ENCODE measurements at places on chromosomes 6 and 20.
A peak's percentile ranks its signal among the peaks of the same experiment; 100 is the strongest.

- DNase-seq = no peak
Measured at GRCh38 chr20:49471397-49471796, 11.1 kb downstream of the KCNB1 start.

- DNase-seq = no peak
Measured at GRCh38 chr6:163751032-163751525, 336.6 kb downstream of the QKI start.

- no peak for DNase-seq
Measured at GRCh38 chr6:108596956-108597355, 36.2 kb downstream of the FOXO3 start.

- no peak for DNase-seq
Measured at GRCh38 chr6:3176562-3177355, 19.4 kb upstream of the TUBB2A start.

GRCh38 chr6:161496941-161497340 is 223.1 kb upstream of the AGPAT4 start:
- no peak for DNase-seq

DNA sequence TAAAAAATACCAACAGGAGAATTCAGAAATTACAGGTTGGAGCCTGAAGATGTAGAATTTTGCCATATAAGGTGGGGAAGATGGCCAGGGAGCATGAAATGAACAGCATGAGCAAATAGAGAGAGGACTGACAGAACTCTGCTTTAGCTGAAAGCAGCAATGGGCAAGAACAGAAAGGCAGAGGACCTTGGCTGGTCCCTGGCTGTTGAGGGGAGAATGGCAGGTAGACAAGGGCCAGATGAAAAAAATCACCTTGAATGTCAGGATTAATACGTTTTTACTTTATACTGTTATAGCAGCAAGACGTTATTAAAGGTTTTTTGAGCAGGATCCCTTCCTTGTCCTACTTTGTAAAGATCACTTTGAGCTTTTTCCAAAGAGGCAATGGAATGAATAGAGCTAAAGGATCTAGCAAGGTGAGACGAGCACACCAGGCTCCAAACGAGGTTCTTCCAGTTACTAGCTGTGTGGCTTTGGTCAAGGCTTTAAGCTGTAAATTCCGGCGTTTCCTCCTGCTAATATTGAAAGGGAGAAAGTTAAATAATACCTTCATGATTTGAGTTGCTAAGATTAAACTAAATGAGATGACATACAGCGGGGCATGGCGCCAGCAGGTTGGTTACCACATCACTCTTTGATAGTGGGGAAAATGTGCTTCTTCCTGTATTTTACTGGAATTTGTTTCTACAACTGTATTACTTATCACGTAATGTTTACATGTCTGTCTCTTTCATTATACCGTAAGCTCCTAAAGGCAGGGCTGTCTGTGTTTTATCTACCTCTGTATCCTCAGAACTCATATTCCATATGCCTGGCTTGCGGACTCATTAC is 776 bp downstream of the PPIL1 start:
- peak; percentile 30 for DNase-seq

- no peak for DNase-seq
Measured at GRCh38 chr6:10478187-10479040, 42.7 kb upstream of the GCNT2 start.

- no peak for DNase-seq
Measured at GRCh38 chr6:89400912-89401399, 11.1 kb downstream of the RRAGD start.

DNA sequence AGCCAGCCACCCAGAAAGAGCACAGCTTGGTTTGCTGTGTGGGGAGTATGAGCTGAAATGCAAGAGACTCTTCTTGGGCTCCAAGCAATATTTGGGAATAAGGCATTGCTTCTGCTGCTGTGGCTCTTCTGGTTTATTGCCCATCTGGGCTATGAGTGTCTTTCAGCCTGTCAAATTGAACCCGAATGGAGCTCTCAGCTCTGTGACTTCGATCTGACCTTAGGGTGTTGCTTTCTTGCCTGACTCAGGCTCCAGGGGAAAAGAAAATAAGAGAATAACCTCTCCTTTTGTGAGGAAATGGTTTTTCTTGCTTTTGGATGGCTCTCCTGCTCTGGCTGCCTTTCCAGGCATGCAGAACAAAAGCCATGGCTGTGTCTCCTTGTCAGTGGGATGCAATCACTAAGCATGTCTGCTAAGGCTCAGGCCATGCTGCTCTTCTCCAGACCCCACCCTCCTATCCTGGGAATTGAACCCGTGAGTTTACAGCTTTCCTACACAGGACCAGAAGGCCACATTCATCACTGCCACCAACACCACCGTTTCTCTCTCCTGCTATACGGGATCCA is 169.4 kb upstream of the JAG1 start:
- DNase-seq = no peak

DNA sequence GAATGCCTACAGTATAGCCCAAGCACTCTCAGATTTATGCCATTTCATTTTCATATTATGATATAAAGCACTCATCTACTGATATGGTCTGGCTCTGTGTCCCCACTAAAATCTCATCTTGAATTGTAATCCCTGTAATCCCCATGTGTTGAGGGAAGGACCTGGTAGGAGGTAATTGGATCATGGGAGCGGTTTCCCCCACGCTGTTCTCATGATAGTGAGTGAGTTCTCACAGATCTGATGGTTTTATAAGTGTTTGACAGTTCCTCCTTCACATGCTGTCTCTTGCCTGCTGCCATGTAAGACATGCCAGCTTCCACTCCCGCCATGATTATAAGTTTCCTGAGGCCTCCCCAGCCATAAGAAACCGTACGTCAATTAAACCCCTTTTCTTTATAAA is 171.7 kb downstream of the OTOR start:
- DNase-seq = no peak

DNA sequence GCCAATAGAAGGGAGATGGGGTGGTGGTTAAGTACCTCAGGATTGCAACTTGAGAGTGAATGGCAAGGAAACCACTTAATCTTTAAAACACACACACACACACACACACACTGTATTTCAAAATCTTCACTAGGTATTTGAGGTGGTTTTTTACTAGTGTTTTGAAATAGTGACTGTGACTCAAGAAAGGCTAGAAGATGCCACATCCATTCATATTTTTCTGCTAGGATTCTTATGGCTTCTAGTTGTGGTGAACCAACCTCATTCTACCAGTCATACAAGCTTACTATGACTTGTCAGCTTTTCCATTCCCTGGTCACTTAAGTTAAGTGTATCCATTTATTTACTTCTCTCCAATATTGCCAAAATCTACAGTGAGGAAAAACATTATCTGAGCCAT is 519.4 kb upstream of the JAG1 start:
- no peak for DNase-seq

DNA sequence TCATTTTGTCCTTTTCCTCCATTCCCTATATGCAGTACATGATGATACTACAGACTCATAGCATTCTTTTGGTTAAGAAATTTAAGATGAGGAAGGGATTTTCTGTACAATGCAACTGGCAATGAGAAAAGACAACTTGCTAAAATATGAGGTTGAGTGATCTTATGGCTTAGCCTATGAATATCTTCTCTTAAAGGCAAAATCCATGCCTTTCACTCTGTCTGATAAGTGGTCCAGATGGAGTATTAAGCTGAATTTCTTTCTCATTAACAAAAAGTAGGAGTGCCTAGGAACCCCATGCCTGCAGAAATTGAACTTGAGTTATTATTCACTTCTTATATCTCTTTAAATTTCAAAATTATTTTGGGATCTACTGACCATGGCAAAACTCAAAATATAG is 135.3 kb downstream of the GRIK2 start:
- no peak for DNase-seq

DNA sequence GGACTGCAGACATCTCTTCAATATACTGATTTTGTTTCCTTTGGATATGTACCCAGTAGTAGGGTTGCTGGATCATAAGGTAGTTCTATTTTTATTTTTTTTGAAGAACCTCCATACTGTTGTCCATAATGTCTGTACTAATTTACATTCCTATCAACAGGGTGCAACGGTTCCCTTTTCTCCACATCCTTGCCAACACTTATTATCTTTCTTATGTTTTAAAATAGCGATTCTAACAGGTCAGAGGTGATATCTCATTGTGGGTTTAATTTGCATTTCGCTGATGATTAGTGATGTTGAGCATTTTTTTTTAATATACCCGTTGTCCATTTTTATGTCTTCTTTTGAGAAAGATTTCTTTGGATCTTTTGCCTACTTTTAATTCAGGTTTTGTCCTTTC is 2.0 kb upstream of the TP53RK start:
- no peak for DNase-seq

GRCh38 chr20:50728981-50729874 is 2.2 kb upstream of the PARD6B start:
- no peak for DNase-seq

GRCh38 chr20:4300401-4300800 is 285.0 kb upstream of the RNF24 start:
- DNase-seq = no peak

DNA sequence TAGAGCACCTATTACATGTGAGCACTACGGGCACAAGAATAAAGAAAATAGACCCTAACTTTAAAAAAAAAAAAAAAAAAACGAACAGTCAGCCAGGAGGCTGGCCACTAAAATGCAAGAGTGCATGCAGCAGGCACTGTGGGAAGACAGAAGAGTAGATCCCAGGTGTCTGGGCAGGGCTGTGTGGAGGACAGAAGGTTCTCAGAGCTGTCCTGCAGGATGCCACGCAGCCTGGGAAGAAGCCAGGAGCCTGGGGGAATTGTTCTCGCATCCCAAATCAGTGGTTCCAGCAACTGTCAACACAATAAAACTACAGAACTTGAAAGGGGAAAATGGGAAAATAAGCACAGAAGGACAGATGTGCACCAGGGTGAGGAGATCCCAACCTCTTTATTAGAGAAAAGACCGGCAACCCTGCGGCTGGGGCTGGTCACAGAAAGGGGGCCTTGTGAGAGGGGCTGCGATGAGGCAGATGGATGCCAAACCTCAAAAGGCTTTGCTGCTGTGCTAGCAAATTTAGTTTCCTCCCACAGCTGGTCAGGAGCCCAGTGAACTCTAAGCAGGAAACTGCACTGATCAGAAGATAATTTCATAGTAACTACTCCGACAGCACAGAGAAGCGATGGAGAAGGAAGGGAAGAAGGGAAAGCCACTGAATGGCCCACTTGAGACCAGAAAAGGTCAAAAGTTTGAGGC is 30.9 kb downstream of the MAP3K5 start:
- DNase-seq = no peak

GRCh38 chr20:24109537-24109936 is 121.0 kb upstream of the GGTLC1 start:
- DNase-seq = no peak

DNA sequence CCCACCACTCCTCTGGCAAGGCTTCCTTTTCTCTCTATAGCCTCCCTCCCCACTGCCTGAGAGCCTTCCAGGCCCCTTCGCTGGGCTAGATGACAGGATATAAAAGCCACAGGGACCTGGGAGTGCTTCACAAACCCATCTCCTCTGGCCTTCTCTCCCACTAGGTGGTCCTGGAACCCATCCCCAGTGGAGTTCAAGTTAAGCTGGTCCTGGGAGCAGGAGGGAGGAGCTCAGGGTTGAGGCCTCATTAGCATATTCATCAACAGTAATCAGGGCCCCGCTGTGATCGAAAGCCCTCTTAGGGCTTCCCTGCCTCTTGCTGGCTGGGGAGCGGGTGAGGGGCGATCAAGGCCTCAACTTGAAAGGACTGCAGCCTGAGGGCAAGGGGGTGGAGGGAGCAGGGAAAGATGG is 9.1 kb downstream of the EBF4 start:
- DNase-seq = no peak

- no peak for DNase-seq
Measured at GRCh38 chr6:163098827-163099479, 315.6 kb upstream of the QKI start.

- no peak for DNase-seq
Measured at GRCh38 chr6:118709859-118710350, 58.5 kb upstream of the CEP85L start.

DNA sequence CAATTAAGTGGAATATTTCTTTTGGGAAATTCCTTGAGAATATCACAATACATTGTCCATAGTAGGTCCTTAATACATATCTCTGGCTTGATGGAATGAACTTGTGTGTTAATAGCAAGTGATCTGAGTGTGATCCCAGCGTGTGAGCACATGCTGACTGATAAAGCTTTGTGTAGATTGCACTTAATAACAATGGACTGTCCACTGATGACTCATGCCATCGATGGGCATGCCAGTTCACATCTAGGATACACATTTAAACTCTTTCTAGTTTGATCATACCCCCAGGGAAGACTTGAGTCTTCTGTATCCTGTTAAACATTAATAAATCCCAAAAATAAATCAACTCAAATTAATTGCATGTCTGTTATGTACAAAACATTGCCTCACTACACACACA is 454.3 kb upstream of the SPTLC3 start:
- DNase-seq = no peak

GRCh38 chr20:38812182-38812581 is 6.7 kb downstream of the PPP1R16B start:
- no peak for DNase-seq

GRCh38 chr20:45157962-45158361 is 16.7 kb upstream of the PI3 start:
- DNase-seq = peak; percentile 0

DNA sequence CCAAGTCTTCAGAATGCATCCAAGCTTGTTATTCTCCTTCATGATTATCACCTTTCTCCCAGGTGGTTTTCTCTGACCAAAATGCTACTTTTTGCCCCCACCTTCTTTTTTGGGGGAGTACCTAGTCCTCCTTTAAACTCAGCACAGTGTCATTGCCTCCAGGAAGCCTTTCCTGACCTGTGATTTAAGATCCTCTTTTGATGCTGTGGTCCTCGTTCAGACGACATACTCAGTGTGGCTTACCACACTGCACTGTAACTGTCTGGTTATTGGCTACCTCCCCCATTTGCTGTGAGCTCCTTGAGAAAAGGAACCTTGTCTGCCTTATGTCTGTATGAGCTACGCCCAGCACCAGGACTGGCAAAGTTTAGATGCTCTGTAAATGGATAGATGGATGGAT is 14.6 kb downstream of the SAYSD1 start:
- no peak for DNase-seq

DNA sequence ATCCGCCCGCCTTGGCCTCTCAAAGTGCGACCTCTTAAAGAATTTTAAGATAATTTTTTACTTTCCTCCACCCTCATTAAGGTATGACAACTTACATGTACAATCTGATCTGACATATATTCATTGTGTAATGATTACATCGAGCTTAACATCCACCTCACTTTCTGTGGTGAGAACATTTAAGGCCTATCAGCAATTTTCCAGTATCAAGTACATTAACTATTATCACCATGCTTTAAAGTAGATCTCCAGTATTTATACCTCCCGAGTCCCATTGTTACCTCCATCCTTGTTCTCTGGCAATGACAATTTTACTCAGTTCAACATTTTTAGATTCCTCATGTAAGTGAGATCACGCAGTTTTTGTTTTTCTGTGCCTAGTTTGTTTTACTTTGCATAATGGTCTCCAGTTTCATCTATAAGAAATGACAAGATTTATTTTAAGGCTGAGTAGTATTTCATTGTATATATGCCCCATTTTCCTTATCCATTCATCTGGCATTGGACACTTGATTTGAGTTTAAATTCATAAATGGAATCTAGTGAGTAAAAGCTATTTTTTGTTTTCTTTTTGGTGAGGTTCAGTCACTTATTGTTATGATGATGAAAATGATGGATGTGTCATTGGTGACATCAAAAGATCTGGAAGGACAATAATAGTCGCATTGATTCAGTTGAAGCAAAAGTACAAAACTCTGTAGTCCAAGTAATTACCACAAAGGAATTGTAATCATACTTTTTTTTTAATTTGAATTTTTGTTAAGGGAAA is 87.0 kb downstream of the OR2B2 start:
- no peak for DNase-seq

- no peak for DNase-seq
Measured at GRCh38 chr6:30450548-30450908, 38.8 kb upstream of the HLA-E start.
